ENCODE measurements at places on chromosomes 7 and 10.

GRCh38 chr10:92790440-92790839, 57.9 kb upstream of the EXOC6 start:
- DNase-seq = peak; percentile 43

DNA sequence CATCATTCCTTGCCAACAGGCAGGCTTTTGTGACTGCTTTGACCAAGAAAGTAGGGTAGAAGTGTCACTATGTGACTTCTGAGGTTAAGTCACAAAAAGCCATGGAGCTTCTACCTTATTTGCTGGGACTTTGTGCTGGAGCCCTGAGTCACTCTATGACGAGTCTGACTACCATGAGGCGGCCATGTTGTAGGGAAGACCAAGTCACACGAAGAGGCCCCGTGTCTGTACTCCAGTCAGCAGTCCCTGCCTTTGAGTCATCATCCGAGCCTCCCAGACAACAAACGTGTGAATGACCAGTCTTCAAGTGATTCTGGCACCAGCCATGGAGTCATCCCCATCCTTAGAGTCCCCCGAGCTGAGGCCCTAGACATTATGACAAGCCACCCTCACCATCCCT, 3.5 kb upstream of the MYL10 start:
- peak; percentile 15 for DNase-seq

DNA sequence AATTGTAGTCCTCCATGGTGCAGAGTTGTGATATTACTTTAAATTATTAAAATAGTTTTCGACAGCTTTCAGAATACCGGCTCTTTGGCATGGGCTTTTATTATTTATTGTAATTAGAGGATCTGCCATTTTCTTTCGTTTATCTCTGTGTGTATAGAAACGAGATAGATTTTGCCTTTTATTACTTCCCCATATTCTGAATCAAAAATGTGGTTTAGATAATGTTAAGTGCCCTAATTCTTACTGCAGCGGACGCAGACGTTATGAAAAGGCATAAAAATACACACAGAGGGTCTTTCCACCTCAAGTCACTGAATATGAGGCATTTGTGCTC, 1.9 kb upstream of the ARID5B start:
- DNase-seq = no peak

GRCh38 chr10:9081961-9082360, 1027.5 kb downstream of the GATA3 start:
- DNase-seq = no peak

GRCh38 chr7:42843205-42843800, 68.6 kb downstream of the C7orf25 start:
- peak; percentile 46 for DNase-seq

DNA sequence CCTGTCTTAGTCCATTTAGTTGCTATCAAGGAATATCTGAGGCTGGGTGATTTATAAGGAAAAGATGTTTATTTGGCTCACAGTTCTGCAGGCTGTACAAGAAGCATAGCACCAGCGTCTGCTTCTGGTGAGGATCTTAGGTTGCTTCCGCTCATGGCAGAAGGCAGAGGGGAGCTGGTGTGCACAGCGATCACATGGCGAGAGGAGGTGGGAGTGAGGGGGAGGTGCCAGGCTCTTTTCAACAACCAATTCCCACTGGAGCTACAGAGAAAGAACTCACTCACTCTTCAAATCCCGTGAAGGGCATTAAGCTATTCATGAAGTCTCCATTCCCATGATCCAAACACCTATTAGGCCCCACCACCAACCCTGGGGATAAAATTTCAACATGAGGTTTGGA, 371.6 kb downstream of the SH2D4B start:
- DNase-seq = no peak

DNA sequence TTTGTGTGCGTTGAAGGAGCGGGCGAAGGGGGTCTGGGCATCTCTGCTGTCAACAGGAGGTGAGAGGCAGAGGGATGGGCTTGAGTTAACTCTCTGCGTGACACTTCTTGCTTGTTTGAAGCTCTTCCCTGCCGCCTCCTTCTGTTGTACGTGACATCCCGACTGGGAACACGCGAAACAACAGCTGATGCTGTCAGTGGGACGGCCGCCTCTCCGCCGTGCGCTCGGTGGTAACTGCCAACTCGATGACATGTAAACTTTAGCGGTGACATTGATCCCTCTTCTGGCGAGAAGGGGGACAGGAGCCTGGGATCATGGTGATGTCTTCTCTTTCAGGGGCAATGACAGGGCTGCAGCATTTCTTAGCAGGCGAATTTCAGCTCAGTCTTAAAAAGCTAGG, 394.5 kb downstream of the TYW1 start:
- no peak for DNase-seq

GRCh38 chr7:102451371-102452054, 13.2 kb downstream of the ALKBH4 start:
- DNase-seq = no peak

GRCh38 chr7:116792813-116793212, 69.6 kb upstream of the CAPZA2 start:
- no peak for DNase-seq

- no peak for DNase-seq
Observed at GRCh38 chr10:111082102-111082975, 5.5 kb downstream of the ADRA2A start.

GRCh38 chr10:91796331-91797047, 1.7 kb upstream of the TNKS2 start:
- peak; percentile 30 for DNase-seq

- peak; percentile 40 for DNase-seq
Observed at GRCh38 chr10:128258421-128258976, 132.3 kb upstream of the MKI67 start.

- peak; percentile 95 for DNase-seq
Observed at GRCh38 chr10:3865565-3865964, 80.6 kb upstream of the KLF6 start.

DNA sequence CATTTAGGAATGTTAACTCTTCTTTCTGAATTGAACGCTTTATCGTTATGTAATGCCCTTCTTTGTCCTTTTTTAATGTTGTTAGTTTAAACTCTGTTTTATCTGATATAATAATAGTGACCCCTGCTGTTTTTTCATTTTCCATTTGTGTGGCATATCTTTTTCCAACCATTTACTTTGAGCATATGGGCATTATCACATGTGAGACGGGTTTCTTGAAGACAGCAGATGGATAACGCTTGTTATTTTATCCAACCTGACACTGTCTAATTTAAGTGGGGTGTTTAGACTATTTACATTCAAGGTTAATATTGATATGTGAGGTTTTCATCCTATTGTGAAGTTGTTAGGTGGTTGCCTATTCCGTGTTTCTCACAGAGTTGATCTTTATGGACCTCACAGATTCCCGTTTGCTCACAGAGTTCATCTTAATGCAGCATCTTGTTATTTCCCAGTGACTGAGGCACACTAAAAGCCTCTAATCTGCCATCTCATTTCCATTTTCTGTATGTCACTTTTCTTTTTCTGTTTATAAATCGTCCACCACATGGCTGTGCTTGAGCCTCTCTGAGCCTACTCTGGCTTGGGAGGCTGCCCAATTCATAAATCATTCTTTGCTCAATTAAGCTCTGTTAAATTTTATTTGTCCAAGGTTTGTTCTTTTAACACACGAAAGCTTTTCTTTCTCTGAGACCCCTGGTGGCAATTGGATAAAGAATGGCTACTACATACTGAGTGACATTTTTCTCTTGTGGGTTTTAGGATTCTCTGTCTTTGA, 286.2 kb downstream of the HTR7 start:
- no peak for DNase-seq

- peak; percentile 59 for DNase-seq
Observed at GRCh38 chr10:61974601-61975390, 73.3 kb downstream of the ARID5B start.

- peak; percentile 69 for DNase-seq
Observed at GRCh38 chr10:59885430-59886134, 20.8 kb downstream of the CCDC6 start.

GRCh38 chr7:521221-522070, 1.8 kb upstream of the PDGFA start:
- DNase-seq = peak; percentile 37

GRCh38 chr7:12805957-12806356, 118.5 kb downstream of the ARL4A start:
- DNase-seq = peak; percentile 38

Data from suppressor macrophage treated with lipopolysaccharide for 1 hour (primary cell).